ENCODE measurements at places on chromosomes 12 and 14.

DNA sequence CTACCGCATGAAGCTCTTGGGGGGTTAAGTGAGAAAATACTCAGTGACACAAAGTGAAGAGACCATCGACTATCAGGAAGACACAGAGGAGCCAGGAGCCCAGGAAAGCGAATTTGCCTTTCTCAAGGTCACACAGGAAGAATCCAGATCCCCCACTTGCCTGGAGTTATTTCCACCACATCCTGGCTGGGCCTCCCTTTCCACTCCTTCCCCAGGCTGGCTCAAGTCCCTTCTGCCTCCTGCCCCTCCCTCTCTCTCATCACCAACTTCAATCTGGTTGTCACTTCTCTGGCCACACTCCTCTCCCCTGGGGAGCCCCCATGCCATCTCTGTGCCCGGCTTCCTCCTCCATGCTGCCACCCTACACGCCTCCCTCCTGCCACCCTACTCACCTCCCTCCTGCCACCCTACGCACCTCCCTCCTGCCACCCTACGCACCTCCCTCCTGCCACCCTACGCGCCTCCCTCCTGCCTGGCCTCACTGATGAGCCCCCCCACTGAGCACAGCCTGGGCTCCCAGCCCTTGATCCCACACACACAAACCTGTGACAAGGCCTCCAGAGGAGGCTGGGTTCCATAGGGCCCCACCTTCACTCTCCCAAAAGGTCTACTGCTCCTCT, 6.3 kb downstream of the SCNN1A start:
- no peak for DNase-seq

DNA sequence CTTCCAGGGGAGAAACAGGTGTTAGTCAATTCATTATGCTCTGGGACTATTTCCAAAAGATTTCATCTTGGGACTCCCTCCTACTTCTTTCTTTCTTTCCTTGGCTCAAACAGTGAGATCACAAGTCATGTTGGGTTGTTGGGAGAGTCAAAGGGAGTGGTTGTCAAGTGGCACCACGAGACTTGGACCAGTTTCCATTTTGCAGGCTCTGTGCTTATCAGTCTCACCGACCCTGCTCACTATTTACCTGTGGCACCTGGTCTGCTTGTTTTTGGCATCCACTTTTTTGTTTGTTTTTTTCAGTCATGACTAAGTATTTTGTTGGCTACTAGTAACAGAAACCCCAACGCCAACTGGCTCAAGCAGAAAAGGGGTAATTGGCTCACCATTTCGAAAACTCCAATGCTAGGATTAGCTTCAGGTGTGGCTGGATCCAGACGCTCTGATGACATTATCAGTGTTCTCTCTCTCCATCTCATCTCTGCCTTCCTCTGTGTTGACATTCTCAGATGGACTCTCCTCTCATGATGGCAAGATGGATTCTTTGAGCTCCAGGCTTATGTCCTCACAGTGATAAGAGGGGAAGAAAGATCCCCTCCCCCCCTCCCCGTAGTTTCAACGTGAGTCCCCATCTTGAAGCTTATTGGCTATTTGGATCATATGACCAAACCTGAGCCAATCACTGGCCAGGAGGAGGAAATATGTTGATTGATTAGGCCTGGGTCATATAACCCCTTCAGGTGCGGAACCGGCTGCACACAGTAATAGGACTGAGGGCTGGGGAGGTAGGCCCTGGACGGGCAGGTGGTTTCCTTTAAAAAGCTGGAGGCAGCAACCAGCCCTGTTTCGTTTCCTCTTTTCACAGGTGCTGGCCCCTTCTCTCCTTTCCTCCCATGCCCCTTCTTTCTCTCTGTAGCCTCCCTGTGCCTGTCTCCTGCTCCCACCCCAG, 84.2 kb downstream of the AACS start:
- no peak for DNase-seq

GRCh38 chr12:20616093-20616492, 79.0 kb upstream of the SLCO1C1 start:
- no peak for DNase-seq

DNA sequence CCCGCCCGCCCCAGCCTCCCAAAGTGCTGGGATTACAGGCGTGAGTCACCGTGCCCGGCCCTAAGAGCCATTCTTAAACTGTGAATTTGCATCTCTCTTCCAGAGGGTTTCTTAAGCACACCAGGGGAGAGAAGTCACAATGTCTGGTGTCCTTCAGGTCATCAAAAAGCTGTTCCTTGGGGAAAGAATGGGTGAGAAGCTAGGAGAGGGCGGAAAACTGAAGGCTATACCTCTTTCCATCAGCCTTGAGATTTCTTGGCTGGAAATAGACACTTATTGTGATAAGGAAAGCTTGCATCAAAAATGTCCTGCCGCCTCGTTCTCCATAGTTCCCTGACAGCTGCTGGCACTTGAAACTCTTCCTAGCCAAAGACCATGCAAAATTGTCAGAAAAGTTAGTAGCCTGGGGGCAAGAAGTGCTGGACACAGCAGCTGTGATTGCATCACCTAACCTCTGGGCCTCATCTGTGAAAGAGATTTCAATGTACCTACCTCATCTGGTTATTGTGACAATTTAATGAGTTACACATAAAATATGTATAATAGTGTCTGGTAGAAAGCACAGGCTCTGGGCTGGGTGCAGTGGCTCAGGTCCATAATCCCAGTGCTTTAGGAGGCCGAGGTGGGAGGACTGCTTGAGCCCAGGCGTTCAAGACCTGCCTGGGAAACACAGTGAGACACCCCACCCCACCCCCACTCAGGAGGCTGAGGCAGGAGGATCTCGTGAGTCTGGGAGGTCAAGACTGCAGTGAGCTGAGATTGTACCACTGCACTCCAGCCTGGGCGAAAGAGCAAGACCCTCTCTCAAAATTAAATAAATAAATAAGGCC, 9.7 kb upstream of the UBC start:
- DNase-seq: no peak

DNA sequence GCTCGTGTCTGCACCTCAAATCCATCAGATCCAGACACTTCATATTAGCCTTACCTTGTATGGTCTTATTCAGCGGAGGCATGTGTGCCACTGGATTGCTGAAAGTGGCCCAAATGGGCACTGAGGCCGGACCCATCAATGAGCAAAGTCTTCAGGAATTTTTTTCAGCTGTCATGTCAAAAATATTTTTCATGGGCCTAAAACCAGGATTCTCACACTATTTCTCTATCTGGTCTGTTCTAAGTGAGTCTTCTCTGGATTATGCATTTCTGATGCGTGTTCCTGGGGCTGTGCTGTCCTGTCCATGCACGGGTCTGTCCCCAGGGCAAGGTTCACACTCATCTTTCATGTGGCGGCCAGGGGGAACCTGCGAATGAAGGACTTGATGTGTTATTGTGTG, 94.6 kb downstream of the KCNA5 start:
- no peak for DNase-seq

GRCh38 chr14:96100161-96101064, 61.3 kb downstream of the C14orf132 start:
- peak; percentile 18 for DNase-seq

DNA sequence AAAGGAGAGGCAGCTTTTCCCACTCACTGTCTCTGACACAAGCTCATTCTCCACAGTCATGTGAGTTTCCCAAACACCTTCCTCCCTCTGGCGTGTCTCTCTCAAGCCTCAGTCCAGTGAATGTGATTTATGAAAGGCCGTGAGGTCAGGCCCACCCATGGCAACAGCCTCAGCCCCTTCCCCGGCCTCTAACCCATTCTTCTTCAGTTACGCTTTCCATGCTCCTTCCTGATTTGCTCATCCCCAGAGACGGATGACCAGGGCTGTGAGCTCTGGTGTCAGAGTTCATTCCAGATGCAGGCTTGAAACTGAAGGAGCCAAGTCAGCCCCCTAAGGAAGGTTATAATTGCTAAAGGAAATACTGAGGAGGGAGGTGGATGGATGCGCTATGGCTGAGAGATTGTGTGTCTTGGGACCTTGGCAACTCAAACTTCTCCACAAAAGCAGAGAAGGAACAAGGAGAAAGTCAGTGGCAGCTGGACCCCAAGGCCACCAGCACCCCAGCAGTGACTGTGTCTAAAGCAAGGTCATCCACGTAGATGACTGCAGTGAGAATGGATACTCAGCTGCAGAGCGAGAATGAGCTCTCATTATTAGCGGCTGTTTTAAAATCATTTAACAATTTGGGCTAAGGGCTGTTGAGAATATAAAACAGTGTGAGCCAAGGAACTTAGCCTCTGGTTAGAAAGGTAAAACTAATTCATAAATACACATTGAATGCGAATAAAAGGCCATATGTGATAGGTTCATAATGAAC, 84.1 kb downstream of the FBXL14 start:
- DNase-seq: no peak

GRCh38 chr12:89439941-89440340, 84.7 kb downstream of the GALNT4 start:
- DNase-seq: no peak

DNA sequence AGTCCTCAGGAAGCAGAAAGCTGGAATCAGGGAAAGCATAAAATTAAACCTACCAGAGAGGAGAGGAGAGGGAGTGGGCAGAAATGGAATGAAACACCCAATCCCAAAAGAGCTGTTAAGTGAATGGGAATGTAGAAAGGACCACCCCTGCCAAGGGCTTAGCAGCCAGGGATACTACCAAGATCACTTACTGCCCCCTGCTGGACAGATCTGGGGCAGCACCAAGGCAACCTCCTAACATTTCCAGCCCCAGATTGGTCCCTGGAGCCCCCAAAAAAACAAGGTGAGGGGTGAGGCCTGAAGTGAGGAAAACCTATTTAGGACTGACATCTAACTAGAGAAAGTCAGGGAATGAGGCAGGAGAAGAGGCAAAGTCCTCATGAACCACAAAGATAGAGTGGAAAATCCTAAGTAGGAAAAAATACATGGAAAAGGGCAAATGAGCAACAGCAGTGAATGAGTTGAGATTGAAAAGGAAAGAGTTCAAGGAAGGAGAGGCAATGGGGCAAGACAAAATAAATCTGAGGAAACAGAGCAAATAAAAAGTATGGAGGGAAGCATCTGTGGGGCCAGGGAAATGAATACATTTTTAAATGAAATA, 11.2 kb upstream of the FKBP11 start:
- DNase-seq: no peak

GRCh38 chr14:32818581-32818980, 120.1 kb upstream of the NPAS3 start:
- no peak for DNase-seq

DNA sequence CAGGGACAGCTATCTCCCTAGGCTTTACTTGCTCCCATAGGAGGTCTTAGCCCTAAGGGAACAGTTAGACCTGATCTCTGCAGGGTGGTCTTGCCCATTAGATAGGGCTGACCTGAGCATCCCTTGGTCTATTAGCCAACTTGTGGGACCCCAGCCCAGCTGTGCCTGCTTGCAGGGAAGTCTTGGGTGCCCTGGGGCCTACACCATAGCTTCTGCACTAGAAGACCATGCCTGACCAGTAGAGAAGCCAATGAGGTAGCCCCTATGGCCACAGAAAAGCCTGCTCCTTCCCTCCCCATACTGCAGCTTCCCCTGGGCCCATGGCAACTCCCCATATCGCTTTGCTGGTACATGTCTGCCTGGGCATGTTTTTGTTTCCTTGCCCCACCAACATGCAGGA, 1049.1 kb downstream of the TRHDE start:
- DNase-seq: no peak

GRCh38 chr12:117118838-117119591, 19.8 kb upstream of the TESC start:
- DNase-seq: no peak

GRCh38 chr12:56078931-56079722, 838 bp upstream of the ERBB3 start:
- no peak for DNase-seq

- DNase-seq: no peak
Observed at GRCh38 chr12:33265900-33266299, 173.7 kb downstream of the SYT10 start.

- DNase-seq: no peak
Observed at GRCh38 chr12:50325890-50326391, 42.6 kb upstream of the LIMA1 start.

DNA sequence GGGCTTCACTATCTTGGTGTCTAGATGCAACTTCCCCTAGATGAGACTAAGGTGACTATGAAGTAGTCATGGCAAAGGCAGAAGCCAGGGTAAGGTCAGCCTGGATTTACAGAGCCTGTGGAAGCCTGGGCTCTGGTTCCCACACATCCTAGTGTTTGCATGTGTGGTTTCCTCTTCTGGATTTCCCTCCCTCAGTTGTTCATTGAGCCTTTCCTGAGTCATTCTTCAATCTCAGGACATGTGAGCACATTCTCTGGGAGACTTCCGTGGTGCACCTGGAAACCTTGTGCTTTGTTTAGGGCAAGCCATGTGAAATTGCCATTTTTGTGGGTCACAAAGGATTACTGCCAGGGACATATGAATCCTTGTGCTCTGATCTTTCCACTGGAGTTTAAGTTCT, 236.6 kb downstream of the C12orf75 start:
- no peak for DNase-seq

DNA sequence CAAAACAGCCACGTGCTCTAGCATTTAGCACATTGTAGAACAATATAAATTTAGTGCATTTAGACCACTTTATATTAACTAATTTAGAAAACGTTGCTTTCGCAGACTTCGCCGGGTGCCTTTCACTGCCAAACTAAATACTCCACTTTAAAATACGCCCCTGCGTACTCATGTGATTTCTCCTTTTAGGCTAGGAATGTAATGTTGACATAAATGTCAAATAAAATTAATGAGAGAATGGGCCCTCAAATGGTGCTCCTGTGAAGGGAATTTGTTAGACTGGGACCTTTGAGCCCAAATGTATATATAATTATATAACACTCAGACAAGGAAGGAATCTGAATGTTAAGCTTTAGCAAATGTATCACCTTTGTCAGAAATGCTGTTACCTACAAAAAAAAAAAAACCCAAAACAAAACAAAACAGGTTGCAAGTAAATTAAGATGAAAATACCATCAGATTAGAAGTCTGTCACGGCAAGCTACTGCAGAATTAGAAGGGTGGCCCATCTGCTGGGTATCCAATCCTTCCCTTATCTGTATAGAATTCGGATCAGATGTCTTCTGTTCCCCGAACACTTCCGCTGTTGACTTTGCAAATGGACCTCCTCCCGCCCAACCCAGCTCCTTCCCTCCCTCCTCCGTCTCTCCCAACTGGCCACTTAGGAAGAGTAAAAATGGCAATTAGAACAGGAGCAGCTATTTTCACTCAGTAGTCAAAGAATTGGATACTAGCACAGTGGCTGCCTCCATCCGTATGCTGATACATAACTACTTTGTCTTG, 159.3 kb upstream of the FOXN3 start:
- DNase-seq: no peak

DNA sequence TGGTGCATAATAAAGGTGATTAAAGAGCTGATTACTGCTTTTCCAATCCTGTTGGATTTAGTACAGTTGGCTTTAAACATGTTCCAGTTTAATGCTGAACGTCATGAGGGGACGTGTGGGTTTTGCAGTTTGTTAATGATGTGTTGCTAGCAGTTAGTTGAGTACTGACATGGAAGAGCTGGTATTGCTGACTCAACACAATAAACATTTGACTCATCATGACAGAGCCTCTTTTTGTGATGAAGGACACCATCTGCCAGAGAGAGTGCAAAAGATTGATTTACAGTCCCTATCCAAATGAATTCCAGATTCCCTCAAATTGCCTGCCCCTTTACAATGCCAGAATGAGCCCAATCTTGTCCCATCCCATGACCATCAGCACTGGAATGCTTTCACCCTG, 346.2 kb upstream of the PRICKLE1 start:
- DNase-seq: no peak

- no peak for DNase-seq
Observed at GRCh38 chr12:116140529-116140928, 137.0 kb downstream of the MED13L start.

GRCh38 chr12:100138048-100138802, 4.4 kb downstream of the BLTP3B start:
- DNase-seq: no peak

All from activated CD8-positive, alpha-beta memory T cell treated with anti-CD3 and anti-CD28 coated beads for 48 hours (primary cell).